Activated CD4-positive, CD25-positive, alpha-beta regulatory T cell treated with anti-CD3 and anti-CD28 coated beads, Interleukin-2, amount 50 U/mL, for 72 hours (primary cell): ENCODE measurements at places on chromosomes 5 and 9.

DNA sequence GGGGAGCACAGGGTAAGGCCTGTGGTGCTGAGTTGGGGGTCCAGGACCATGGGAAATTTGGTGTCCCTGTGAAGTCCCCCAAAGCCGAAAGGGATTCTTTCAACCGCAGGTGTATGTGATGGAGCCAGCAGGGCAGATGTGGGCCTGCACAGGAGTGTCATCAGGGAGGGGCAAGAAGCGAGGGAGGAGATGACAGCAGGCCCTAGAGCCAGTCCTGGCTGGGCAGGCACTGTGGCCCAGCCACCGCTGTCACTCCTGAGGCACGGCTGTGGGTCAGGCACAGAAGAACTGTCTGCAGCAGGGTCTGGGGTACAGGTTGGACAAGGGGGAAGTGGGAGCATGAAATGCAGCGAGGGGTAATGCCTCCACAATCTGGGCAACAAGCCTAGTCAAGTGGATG lies 4.8 kb downstream of the HK3 start:
- DNase-seq, result no peak

- DNase-seq, result no peak
Observed at GRCh38 chr9:16147726-16148125, 594.9 kb downstream of the CCDC171 start.

DNA sequence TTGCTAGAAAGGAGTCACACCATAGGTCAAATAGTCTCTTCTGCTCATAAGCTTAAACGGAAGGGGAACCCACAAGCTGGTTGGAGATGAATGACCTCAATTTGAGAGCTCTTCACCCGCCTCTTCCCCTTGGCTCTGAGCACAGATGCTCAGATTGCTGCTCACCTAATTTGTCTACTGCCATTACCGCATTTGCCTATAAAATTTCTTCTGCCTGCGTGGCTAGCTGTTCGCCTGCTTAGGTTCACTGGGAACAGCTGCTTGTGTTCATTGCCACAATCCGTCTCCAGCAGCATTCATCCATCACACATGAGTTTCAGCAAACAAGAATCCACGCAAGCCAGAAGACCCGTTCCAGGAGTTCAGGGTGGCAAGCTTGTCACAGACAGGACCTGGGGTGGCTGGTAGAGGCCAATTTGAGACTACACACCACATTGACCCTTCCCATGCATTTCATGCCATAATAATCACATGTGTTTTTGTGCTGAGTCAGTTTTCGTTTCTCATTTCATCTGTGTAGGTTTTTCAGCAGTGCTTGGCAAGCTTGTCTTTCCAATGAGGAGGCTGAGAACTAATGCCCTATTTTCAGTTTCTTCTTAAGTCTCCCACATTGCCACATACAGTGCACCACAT lies 50.2 kb upstream of the DNAH5 start:
- no peak for DNase-seq

DNA sequence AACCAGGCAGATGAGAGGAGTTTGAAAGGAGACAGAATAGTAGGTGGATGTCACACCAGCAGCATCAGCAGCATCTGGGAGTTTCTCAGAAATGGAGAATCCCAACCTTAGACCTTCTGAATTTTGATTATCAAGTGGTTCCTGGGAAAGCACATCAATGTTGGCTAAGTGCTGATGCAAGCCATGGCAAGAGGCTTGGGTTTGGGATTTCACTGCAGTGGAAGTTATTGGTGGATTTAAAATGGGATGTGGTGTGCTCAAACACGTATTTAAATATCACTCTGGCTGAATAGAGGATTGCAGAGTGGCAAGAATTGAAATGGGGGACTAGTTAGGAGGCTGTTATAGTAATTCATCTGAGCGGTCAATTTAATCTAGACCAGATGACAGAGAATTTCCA lies 387.8 kb upstream of the WWC1 start:
- no peak for DNase-seq

GRCh38 chr5:59107692-59108091 lies 524.8 kb downstream of the RAB3C start:
- no peak for DNase-seq

DNA sequence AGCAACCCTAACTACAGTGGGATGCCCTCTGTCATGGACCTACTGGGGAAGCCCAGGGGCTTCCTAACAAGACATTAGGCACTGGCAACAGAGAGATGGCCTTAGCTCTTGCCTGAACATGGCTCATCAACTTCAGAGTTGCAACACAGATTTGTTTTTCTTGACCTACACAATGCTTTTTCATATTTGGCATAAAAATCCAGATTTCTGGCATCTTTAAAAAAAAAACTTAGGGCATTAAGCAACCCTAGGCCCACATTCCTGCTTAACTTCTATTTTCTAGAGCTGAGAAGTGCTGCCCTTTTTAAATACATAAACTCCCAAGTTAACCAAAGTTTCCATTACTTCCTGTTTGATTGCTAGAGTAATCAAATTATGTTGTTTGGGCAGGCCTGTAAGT lies 8.0 kb downstream of the GRIA1 start:
- no peak for DNase-seq

DNA sequence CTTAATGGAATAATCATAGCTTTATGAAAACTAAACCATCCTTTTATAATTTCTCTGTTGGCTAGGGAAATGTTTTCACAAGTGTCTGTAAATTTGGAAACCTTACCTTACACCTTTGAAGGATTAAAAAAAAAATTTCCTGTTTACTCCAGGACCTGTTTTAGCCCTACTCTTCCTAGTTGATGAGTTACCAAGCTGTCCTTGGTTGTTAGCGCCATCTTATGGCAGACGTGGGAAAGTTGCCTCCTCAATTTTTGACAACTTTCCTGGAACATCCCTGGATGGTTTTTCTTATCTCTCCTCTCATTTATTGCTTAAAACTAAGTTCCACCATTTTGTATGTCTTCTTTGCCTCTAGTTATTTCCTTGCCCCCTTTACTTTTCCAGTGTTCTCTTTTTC lies 25.7 kb downstream of the ZSWIM6 start:
- no peak for DNase-seq

- no peak for DNase-seq
Observed at GRCh38 chr5:77492653-77493000, 511 bp upstream of the WDR41 start.
